ENCODE measurements at places on chromosomes 6 and 20. TPM values are rescaled to one million over a fixed set of nuclear protein-coding genes. Genes with fewer than 3 reads are reported as not detected.

The IL17A gene
- total RNA-seq, result not detected

The HTR1E gene
- not detected for total RNA-seq

- no peaks in the 10 kb centered on the region for H3K36me3 ChIP-seq
- peaks cover 19% of the 10 kb centered on the region for H3K4me1 ChIP-seq
- no peak overlapping the region for H3K4me3 ChIP-seq
Observed at GRCh38 chr6:90412538-90413369, 116.1 kb upstream of the BACH2 start.

DNA sequence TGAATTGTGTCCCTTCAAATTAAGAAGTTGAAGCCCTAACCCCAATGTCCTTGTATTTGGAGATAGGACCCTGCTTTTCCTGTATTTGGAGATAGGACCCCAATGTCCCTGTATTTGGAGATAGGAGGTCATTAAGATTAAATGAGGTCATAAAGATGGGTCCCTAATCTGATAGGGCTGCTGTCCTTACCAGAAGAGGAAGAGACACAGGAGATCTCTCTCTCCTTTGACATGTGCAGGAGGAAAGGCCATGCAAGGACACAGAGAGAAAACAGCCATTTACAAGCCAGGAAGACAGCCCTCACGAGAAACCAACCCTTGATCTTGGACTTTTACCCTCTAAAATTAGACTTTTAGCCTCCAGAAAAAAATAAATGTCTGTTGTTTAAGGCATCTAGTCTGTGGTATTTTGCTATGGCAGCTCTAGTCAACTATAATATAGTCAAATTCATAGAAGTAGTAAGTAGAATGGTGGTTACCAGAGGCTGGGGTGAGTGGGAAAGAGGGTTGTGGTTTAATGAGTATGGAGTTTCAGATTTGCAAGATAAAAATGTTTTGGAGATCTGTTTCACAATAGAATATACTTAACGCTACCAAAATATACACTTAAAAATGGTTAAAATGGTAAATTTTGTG is 59.3 kb downstream of the UBE3D start:
- H3K4me1 ChIP-seq, result peaks cover 13% of the 10 kb centered on the region
- DNase-seq, result no peak
- no peak overlapping the region for H3K4me3 ChIP-seq
- no peaks in the 10 kb centered on the region for H3K27me3 ChIP-seq
- H3K27ac ChIP-seq, result no peak overlapping the region

DNA sequence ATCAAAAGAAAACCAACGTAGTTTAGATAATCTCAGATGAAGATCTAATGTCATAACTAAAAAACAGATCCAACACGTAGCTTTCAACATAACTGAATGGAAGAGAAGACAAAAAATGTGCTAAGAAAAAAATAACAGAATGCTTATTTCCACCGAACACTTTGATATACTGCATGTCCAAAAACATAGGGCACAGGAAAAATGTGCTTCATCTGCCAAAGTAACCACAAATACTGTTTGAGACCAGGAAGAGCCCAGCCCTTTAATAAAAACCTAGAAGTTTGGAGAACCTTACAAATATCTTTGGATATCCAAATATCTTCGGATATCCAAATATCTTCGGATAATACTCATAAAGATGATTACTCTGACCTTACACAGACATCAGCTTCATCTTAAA is 19.8 kb downstream of the LAMA4 start:
- no peaks in the 10 kb centered on the region for H3K27me3 ChIP-seq
- H3K4me1 ChIP-seq, result peaks cover 89% of the 10 kb centered on the region
- peaks cover 3% of the 10 kb centered on the region for H3K36me3 ChIP-seq

Data from left ventricle myocardium inferior (tissue), 1 donor.